ENCODE measurements at places on chromosomes 2 and 18. TPM values are rescaled to one million over a fixed set of nuclear protein-coding genes. Genes with fewer than 3 reads are reported as not detected.

DNA sequence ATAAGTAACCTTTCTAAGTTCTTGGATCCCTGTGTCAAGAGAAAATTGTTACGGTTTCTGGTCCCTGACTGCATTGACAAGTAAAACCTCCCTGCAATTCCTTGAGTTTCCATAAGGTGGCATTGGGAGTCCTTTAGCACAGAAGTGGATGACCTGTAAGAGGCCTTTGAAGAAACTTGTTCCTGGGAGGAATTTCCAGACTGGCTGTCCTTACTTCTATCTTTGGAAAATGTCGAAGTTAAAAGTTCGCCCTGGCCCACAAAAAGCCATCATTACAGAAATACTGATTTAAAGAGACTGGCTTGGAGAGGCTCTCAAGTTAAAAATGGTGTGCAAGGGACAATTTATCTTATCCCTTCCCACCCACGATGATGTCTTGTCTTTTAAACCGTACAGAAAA is 218.4 kb downstream of the CDH20 start:
- DNase-seq, result peak; percentile 88
- H3K4me1 ChIP-seq, result no peaks in the 10 kb centered on the region
- no peak overlapping the region for H3K4me3 ChIP-seq
- H3K27me3 ChIP-seq, result no peaks in the 10 kb centered on the region

GRCh38 chr18:9757827-9758621 is 49.9 kb downstream of the RAB31 start:
- H3K27ac ChIP-seq, result no peak overlapping the region
- no peaks in the 10 kb centered on the region for H3K36me3 ChIP-seq
- no peak overlapping the region for H3K4me3 ChIP-seq
- peak; percentile 57 for DNase-seq
- peaks cover 11% of the 10 kb centered on the region for H3K4me1 ChIP-seq

DNA sequence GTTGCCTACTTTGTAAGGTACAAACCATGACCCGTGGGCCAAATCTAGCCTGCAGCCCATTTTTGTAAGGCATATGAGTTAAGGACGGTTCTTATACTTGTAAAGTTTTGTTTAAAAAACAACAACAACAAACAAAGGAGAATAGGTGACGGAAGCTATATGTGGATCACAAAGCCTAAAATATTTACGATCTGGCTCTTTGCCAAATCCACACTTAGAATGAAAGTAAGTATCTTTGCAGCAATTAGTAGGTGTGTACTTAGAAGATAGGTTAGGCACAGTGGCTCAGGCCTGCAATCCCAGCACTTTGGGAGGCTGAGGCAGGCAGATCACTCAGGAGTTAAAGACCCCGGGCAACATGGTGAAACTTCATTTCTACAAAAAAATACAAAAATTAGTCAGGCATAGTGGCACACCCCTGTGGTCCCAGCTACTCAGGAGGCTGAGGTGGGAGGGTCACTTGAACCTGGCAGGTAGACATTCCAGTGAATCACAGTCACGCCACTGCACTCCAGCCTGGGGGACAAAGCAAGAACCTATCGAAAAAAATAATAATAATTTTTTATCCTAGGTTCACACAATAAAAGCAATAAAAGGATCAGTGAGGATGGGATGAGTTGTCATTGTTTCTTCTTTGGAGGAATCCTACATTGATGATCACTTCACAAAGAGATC is 57.8 kb upstream of the CTAGE1 start:
- H3K27me3 ChIP-seq, result no peaks in the 10 kb centered on the region
- no peak overlapping the region for H3K27ac ChIP-seq
- H3K36me3 ChIP-seq, result no peaks in the 10 kb centered on the region
- no peak overlapping the region for H3K4me3 ChIP-seq
- DNase-seq, result no peak
- peaks cover 11% of the 10 kb centered on the region for H3K4me1 ChIP-seq

DNA sequence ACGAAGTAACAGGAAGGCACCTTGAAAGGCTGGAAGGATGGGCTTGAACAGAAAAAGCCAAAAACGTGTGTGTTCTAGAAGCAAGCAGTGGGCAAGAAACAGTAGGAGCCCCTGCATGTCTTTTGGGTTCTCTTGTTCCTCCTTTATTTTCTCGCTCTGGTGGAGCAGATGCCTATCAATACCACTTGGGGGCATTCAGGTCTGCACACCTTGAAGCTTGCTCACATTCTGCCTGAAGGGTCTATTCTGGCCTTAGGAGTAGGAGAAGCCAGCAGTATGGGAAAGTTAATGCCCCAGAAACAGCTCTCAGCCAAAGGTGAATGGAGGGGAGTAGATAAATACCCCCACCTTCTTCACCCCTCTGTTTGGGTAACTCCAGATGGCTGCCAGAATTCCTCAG is 204.5 kb downstream of the TXNL1 start:
- H3K4me1 ChIP-seq, result no peaks in the 10 kb centered on the region
- H3K27ac ChIP-seq, result no peak overlapping the region
- no peaks in the 10 kb centered on the region for H3K27me3 ChIP-seq
- no peak for DNase-seq
- H3K4me3 ChIP-seq, result no peak overlapping the region
- H3K36me3 ChIP-seq, result no peaks in the 10 kb centered on the region

DNA sequence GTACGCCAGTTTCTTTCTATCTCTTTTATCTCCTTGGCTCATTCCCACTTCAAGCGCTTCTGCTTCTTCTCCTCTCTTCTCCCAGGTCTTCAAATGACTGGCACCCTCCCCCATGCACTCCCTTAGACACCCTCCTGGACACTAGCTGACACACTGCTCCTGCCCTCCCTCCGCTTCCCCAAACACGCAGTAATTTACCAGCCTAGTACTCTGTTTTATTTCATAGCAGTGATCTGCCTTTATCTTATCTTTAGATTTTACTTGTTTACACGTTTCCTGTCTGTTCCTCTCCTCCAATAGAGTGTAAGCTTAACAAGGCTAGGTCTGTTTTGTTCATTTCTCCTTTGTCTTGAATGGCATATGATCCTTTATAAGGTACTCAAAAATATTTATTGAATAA is 93.9 kb downstream of the SCN3A start:
- no peaks in the 10 kb centered on the region for H3K4me1 ChIP-seq
- H3K36me3 ChIP-seq, result no peaks in the 10 kb centered on the region
- no peak overlapping the region for H3K27ac ChIP-seq

GRCh38 chr2:172922306-172922705 is 153.3 kb upstream of the MAP3K20 start:
- DNase-seq, result no peak
- H3K27ac ChIP-seq, result no peak overlapping the region
- H3K27me3 ChIP-seq, result no peaks in the 10 kb centered on the region
- peaks cover 6% of the 10 kb centered on the region for H3K4me1 ChIP-seq
- H3K4me3 ChIP-seq, result no peak overlapping the region

Gene BUB1
- 45.8 TPM for total RNA-seq

Measured in IMR-90 (cell line).